ENCODE measurements at places on chromosomes 2 and 18.

- no peak for DNase-seq
Observed at GRCh38 chr18:62346333-62347088, 21.4 kb downstream of the TNFRSF11A start.

DNA sequence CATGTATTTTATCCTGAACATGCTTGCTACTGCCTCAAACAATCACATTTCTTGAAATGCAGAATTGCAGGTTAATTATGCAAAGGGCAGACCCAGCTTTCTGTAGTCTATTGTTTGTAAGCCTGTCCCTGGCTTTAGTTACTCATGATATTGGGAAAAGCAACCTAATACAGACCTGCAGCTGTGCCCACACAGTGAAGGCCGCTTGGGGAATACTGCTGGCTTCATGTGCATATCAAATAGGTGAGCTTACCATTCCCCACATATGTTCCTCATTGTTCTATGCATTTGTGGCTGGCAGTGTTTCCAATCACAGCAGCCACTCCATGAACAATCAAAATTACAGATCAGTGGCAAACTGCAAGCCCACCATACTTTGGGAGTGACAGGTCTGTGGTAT is 186.3 kb downstream of the TMEM163 start:
- DNase-seq, result no peak

DNA sequence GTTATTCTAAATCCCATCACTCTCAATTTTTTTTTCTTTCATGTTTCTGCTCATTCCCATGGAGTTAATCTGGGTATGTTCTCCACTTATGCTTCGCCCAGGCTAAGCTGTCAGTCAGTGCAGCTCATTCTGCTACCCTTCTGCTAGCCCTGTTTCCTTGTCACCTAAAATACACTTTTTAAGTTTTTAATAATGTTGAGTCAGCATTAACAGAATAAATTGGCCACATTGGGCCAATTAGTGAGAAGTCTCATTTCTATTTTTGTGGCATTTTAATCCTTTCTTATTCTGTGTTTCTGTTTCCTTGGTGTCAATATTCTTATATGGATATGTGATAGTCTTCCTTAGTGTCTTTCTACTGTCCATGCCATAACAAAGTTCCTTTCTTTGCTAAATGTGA is 1126.2 kb downstream of the DPP10 start:
- DNase-seq, result no peak

- no peak for DNase-seq
Observed at GRCh38 chr2:162100579-162100978, 26.6 kb upstream of the DPP4 start.

DNA sequence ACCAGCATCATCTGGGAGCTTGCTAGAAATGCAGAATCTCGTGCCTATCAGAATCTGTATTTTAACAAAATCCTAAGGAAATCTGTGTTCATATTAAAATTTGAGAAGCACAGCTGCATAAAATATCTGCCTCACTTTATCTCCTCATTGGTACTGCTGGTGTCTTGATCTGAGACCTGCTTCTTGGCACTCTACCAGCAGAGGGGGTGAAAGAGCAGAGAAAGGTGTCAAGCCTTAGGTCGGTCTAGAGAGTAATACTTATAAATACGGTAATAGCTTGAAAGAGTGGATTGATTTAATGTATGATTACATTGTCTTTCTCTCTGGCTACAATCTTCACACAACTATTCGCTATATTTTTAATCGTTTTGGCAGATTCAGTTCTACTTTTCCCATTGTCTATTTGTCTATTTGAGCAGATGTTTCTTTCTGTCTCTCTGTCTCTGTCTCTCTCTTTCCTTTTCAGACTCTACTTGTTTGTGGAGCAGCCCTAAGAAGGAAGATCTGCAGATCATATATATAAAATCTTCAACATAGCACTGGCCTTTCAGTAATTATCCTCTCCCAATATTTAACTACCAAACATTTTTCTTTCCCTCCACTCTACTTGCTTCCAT is 1.7 kb upstream of the GCG start:
- DNase-seq, result peak; percentile 36

GRCh38 chr2:12326449-12327190 is 390.1 kb upstream of the TRIB2 start:
- DNase-seq, result no peak

DNA sequence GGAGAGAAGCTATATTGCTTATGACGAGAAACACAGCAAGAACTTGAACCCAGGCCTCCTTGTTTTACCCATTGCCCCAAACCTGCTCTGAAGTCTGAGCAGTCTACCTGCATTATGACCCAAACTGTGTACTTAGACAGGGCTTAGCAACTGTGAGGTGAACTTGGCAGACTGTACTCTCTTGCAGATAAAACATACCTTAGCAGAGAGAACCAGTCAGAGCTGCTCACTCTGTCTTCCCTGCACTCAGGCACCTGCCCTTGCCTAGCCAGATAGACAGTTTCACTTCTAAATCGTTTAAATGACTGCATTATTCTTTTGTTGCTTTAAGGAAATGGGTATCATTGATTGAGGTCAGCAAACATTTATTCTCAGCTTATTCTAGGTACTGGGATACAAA is 20.3 kb downstream of the ITPRID2 start:
- DNase-seq, result no peak

DNA sequence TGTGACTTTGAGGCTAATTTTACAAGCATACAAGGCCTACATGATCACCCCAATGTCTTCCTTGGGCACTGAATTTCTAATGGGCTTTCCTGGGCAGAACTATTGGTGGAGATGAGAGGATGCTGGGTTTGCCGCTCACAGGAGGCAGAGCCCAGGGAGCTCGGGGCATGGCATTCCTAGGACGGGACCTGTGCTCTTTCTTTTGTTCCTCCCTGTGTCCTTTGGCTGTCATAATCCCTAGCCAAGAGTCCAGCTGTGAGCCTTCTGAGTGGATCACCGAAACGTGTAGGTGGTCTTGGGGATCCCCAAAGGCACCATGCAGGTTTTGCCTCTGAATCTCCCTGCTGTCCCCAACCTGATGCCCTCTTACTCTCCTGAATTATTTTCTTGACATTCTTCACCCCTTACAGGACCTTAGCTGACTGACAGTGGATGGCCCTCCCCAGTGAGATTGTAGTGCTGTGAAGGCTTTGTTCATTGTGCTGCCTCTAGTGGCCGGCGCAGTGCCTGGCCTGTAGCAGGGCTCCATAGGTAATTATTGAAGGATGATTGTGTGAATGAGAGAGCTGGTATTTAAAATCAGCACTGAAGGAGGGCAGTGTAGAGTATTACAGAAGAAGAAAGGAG is 221.9 kb downstream of the ZNF407 start:
- no peak for DNase-seq

DNA sequence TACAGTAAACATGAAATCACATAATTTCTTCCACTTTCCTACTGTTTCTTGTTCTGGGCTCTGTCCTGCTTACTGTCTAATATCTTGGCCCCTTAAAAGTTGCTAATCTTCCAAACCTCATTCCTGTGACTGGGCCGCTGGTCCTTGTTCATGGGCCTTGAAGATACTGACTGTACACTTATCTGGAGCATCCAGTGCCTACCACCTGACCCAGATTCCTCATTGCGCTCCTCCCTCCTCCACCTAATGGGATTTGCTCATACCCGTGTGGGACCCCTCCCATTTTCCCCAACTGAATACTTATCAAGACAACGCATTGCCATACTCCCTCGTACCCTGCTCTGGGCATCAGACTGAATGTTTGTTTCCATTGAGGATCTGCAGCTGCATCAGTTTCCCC is 6.1 kb upstream of the IL37 start:
- no peak for DNase-seq

DNA sequence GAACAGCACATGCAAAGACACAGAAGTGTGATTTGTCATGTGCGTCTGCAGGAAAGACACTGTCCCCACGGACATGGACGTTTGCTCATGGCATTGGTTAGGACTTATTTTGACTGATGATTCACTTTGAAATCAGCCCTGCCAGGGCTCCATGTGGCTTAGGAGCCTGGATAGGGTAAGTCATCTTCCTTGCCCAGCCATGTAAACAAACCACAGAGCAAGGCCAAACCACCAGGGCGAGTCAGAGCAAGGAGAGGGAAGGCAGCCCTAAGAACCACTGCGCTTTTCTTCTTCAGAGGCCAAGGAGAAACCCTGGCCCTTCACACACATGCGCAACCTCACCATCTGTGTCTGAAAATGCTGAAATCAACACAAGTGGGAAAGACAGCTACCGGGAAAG is 88.8 kb downstream of the GFPT1 start:
- DNase-seq, result no peak

DNA sequence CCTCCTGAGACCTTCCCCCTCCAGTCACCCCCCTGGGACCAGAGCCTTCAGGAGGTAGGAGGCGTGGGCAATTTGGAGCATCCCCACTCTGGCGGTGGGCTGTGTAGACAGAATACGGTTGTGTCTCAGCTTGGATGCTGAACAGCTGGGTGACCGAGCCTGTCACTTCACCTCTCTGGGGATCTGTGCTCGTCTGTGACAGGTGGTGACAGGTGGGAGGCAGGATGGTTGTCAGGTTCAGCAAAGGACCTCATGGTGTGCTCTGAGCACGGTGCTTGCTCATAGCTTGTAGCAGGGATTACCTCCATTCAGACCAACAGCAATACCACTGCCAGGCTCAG is 186.5 kb upstream of the HS6ST1 start:
- no peak for DNase-seq

DNA sequence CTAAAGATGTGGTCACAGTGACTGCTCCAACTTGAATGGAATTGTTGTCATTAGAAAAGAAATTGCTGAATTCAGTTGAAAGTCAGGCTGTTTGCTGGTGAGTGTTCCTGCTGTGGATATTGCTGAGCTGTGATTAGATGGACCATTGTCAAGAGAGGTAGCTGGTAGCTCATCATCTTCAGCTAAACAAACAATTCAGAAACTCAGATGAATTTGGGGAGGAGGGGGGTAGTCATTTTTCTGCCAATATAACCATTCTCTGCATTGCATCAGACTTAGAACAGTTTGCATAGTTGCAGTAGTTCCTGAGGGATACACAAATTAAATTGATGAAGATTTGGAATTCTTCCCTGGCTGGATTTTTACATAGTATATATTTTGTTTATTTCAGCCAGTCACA is 108.3 kb downstream of the MTCL1 start:
- no peak for DNase-seq

DNA sequence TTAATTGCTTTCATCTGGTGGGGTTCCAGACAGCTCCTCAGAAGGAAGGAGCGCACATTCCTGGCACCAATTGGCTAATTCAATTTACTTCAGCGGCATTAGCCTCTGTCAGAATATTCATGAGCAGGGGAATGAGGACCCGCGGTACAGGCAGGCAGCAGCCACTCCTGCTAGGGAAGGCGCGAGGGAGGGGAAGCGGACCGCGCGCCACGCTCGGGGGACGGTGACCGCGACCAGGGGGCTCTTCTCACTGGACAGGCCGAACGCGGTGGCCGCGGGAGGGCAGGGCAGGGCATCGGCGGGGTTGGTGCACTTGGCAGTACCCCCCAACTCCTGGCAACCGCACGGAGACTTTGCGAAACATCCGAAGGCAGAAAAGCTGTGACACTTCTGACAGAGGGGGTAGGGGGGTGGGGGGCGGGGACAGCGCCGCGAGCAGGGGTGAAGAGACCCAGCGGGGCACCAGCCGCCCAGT is at the start of gene CDH20:
TSS of gene CDH20 (plus strand) at position 160 of the 475 bp plus-strand sequence.
- no peak for DNase-seq

DNA sequence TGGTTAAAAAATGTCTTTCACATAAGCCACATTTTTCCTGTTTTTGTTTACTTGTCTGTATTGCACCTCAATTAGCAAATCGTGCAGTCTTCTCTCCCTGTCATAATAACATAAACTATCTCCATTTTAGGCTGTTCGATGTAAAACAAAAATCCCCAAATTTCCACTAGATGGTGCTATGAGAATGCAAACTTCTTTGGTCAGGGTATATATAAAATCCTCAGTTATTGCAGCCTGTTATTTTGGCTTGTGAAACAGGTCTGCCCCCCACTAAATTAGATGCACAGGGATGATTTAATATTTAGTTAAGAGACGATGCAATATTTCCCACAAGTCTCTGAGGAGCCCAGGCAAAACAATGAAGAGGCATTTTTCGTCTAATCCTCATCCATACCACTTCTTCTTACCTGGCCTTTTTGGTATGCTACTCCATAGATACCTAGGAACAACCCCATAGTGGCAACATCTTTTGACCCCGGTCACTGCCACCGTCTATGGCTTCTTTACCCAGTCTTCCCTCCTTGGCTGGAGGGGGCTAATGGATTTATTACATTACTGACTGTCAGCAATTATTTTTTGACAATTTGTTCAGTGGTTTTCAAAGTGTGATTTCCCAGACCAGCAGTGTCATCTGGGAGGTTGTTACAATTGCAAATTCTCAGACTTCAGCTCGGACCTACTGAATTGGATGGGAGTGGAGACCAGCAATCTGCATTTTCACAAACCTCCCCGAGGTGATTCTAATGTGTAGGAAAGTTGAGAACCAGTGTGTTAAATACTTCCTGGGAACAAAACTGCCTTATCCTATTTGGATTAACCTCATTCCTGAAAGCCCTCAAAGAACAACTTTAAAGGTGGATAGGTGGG is 117.4 kb upstream of the CWC22 start:
- DNase-seq, result no peak

DNA sequence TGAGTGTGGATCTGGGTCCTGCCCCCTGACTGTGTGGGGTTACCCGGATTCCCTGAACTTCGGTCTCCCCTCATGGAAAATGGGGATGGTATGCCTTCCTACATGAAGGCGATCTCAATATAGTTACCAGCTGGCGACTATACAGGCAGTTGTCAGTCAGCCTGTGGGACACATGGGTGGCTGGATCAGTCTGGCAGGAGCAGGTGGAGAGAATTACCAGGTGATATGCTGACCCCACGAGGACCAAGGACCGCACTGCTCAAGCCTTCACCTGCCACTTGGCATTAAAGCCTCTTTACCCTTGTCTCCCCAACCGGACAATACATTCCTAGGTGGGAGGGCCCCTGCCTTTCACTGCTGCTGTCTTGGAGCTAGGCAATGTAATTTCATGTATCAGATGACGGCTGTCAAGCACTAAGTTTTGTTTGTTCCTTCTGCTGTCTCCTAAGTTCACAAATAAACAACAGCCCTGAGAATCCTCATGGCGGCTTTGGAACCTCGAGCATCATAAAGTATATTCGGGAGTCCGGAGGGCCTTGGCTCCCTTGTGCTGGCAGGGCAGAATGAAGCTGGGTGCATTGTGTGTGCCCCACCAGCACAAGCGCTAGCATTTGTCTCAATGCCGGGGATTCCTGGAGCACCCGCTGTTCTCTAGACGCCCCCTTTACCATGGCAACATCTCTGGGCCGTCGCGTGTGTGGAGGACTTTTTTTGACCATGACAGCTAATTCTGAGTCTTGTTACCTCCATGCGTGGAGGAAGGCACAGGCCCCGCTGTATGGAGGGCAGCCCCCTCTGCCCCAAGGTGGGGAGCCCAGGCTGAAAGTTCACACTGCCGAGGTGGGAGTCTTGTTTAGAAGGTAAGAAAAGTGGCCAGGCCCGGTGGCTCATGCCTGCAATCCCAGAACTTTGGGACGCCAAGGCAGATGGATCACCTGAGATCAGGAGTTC is 48.6 kb downstream of the PDCL3 start:
- DNase-seq, result no peak

DNA sequence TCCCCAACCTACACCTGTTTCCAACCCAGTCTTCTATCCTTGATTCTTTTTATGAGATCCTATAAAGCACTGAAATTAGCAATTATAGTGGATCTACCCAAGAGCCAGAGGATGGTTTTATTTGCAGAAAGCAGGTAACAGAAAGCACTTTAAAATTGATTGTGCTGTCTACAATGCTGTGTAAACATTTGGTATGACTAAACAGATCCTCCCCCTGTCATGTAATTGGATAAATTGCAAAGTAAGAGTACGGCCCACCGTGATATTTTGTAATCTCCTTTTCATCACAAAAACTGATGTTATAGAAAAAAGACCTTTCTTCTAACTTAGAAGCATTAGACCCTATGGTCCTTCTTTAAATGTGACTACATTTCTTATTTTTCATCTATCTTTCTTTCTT is 11.3 kb upstream of the PPP3R1 start:
- DNase-seq, result no peak
